ENCODE measurements at places on chromosomes 7 and 10.
A peak's percentile ranks its signal among the peaks of the same experiment; 100 is the strongest.

- DNase-seq: no peak
Observed at GRCh38 chr7:96179341-96179740, 142.6 kb downstream of the SLC25A13 start.

DNA sequence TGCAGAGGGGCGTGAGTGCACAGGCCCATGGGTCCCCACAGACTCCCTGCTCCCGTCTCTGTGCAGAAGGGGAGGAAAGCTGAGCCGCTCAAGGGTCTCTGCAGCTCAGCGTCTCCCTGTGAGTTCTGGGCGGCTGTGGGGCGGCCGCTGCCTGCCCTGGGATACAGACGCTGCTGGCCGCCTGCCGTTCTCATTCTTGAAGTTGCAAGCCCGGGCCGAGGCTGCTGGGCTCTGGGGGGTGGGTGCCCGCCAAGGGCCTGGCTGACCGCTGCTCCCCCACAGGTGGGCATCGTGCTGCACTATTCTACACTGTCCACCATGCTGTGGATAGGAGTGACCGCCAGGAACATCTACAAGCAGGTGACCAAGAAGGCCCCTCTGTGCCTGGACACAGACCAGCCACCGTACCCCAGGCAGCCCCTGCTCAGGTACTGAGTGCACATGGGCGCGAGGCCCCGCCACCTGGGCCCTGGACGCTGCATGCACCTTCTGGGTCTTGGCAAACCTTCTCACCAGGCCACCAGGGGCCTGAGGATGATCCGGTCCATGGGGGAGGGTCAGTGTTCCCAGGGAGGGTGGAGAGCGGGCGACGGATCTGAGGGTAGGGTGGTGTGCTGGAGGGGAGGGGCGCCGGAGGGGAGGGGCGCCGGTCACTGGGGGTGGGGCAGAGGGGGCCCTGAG, 14.8 kb downstream of the ADGRA1 start:
- no peak for DNase-seq

- DNase-seq: no peak
Observed at GRCh38 chr10:125482108-125482507, 200.9 kb downstream of the TEX36 start.

- DNase-seq: no peak
Observed at GRCh38 chr10:70523057-70523456, 44.5 kb downstream of the PALD1 start.

GRCh38 chr7:88670536-88670935, 89.0 kb upstream of the ZNF804B start:
- DNase-seq: no peak

- no peak for DNase-seq
Observed at GRCh38 chr10:86041116-86041515, 325.5 kb downstream of the GRID1 start.

GRCh38 chr7:130883928-130884327, 149.9 kb upstream of the KLF14 start:
- DNase-seq: no peak

DNA sequence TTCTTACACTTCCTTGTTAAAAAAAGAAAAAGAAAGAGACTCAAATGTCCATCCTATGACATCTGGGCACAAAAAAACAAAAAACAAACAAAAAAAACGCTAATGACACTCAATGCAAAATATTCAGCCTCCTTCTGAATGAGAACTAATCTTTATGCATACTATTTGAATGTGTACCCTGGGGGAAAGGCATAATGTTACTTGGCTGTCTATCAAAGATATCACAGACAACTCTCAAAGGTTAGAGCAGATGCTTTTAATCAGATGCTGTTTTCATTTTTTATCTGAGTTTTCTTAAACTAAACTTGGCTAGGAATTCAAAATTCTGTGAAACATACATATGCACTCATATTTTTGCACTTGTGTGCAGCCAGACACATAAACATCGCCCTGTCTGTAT, 745.8 kb downstream of the CNTNAP2 start:
- no peak for DNase-seq

DNA sequence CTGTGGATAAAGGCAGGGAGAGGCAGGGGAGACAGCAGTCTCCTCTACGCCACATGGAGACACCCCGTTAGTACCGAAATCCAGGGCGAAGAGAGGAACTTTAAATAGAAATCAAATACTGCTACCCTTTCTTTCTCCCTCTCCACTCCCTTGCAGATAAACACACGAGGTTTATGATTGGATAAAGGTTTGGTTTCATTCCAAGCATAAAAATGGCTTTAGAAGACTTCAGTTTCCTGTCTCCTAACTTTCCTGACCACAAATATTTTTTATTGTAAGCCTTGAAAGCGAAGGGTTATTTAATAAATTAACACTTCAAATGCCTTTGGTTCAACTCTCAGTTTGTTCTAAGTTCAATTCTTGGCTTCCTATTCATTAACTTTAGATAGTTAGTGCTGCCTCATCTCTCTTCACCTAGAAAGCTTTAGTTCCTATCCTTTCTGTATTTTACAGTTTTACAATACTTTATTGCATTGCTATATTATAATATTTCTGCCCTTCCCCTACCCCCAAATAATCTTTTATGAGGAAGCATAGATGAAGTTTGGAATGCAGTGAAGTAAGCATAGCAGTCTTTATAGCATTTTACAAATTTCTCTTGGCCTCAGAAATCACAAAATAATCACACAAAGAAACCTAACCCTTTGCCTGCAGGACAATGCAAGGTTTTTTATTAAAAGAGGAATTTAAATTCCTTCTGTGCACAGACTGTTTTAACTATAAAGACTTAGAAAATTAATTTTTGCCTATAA, 31.5 kb upstream of the ARID5B start:
- DNase-seq: no peak

DNA sequence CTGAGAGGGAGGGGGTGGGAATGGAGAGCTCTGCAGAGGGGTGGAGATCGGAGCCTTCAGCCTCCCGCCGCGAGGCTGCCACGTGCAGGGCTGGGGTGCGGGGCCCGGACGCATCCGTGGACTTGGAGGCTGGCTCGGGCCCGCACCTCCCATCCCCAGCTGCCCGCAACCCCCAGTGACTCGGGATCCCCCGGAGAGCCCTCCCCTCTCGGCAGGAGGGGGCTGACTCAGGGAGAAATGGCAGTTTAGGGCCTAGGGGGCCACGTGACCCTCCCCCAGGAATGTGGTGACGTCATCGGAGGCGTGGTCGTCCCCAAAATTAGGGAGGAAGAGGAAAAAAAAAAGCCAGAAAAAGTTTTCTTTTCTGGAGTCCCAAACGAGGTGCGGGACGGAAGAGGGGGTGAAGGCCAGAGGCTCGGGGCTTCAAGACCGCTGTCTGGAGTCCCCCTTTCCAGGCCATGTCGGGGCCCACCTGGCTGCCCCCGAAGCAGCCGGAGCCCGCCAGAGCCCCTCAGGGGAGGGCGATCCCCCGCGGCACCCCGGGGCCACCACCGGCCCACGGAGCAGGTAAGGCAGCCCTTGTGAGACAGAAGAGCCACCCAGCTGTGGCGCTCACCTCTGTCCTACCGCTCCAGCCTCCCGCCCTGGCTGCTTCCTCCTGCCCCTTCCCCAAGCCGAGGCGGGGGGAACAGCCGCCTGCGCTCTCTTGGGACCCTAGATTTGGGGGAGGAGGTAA, at the start of gene TRIP6:
Gene TRIP6, plus strand, starts transcription at position 348 of the 736 bp plus-strand sequence. Its CDS starts 111 bp downstream, at position 459.
- peak; percentile 88 for DNase-seq

- DNase-seq: no peak
Observed at GRCh38 chr7:141928845-141929195, 12.6 kb downstream of the OR9A4 start.

DNA sequence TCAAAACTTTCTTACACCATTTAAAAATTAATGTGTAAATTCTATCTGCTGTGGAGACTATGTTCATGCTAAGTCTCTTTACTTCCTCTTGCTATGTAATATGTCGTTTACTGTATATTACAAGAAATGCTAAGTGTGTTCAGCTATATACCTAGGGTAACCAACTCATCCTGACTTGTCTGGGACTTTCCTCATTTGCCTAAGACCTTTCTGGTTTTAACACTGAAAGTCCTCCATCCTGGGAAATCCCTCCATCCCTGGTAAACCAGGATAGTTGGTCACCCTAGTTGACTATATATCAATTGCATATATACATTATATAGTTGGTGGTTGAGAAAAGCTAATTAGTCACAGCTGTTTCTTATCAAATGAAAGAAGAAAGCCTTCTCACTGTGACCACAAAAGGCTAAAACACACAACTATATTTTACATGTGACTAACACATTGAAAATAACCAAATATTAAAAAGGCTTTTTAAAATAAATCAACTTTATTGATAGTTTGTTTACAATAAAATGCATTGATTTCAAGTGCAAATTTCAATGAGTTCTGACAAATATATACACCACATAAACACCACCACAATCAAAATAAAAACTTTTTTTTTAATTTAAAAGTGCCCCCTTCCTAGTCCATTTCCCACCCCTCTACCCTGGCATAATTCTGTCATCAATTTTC, 167.7 kb upstream of the INHBA start:
- no peak for DNase-seq

- DNase-seq: no peak
Observed at GRCh38 chr10:72123616-72124015, 35.3 kb upstream of the SPOCK2 start.

DNA sequence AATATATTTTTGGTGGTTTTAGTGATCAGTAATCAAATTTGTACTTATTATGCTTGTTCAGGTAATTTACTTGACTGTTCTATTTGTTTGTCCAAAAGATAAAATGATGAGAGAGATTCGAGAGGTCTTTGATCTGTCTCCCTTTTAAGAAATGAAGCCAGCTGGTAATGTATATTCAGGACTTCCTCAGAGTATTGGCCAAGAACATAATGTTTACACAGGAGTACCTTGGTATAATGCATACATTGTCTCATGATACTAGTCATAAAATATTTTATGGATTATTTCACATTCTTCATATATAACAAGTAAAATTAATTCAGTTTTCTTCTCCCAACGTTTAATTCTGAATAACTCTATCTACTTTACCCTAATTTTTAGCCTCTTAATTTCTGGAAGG, 100.9 kb downstream of the REEP3 start:
- no peak for DNase-seq

DNA sequence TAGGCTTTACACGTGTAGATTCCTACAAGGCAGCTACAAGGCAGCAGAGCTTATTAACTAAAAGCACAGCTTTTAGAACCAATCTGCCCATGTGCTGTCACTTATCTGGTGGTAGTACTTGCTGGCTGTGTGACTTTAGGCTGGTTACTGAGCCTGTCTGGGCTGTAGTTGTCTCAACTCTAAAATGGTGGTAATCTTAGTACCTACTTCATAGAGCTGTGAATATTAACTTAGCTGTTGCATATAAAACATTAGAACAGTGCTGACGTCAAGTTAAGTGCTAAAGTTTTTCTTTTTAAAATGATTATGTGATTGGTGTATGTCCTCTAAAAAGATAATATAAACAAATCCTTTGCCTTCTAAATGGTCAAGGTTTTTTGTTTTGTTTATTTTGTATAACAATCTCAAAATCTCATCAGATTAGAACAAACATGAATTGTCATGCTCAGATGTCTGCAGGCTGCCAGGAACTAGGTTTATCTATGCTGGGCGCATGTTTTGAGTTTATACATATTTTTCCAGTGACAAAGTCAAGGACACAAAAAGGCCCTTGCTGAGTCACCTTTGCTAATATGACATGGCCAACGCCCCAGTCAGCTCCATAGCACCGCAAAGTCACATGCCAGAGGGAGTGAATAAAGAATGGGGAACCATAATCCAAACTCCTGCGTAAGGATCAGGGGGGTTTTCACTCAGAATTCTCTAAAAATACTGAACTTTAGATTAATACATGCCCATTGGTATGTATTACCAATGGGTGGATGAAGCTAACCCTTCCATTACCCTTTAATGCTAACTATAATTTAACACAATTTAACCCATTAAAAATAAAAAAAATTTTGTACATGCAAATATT, 39.8 kb upstream of the ARL4A start:
- no peak for DNase-seq

DNA sequence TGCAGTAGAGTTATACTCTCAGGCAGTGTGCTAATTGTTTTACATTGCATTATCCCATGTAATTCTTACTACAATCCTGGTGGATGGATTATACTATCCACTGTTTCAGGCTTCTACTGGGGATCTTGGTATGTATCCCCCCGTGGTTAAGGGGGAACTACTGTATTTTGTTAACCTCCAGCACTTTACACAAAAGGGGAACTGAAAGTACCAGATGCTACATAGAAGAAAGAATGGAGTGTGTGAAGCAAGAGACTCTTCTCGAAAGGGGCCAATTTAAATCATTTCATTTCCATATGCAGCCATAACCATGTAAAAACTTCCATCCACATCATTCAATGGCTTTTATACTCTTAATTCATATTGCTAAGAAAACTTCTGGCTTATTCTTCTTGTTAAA, 69.4 kb downstream of the C1GALT1 start:
- peak; percentile 83 for DNase-seq

- no peak for DNase-seq
Observed at GRCh38 chr7:136528329-136528728, 340.1 kb upstream of the CHRM2 start.

GRCh38 chr7:6181136-6181535, 91.3 kb downstream of the CYTH3 start:
- no peak for DNase-seq

GRCh38 chr10:49327036-49327813, 28.3 kb downstream of the C10orf71 start:
- no peak for DNase-seq

DNA sequence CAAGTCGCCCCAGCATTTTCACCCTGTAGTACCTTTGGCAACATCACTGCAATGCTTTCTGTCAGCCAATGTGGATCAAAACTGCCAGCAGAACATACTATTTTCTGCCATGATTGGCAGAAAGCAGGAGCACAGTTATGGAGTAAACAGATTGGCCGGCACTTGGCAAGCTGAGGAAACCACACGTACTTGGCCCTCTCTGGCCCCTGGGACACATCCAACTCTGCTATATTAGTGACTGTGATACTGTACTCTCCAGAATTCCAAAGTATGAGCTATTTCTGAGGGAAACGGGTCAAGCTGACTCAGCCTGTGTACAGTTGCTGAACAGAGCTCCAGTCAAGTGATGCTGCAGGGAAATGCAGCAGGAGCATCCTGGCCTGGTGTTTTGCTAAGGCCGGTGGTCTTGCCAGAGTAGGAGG, 39.8 kb upstream of the LANCL2 start:
- DNase-seq: no peak

- DNase-seq: no peak
Observed at GRCh38 chr7:140176122-140176701, 571 bp downstream of the KDM7A start.

GRCh38 chr7:27688056-27688455, 25.4 kb upstream of the HIBADH start:
- no peak for DNase-seq

DNA sequence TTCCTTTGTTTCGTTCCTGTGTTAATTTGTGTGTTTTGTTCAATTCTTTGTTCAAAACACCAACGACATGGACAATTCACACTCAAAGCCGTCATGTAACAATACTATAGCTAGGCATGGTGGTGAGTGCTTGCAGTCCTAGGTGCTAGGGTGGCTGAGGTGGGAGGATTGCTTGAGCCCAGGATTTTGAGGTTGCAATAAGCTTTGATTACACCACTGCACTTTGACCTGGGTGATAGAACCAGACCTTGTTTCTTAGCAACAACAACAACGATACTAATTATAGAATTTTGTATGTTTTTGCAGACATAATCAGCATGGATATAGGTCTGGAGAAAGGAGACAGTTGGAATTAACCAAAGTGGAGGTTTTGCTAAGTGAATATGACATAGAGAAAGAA, 936.2 kb downstream of the PCDH15 start:
- DNase-seq: no peak

GRCh38 chr10:11218395-11218794, 200.7 kb downstream of the CELF2 start:
- no peak for DNase-seq

All from KBM-7 (cell line).